Activated CD4-positive, alpha-beta T cell treated with anti-CD3 and anti-CD28 coated beads, Interleukin-2, amount 10 ng/mL, durations not matched to agents 7 days and 5 days (primary cell): ENCODE measurements at places on chromosomes 1 and 21. TPM values are rescaled to one million over a fixed set of nuclear protein-coding genes. Genes with fewer than 3 reads are reported as not detected.
A peak's percentile ranks its signal among the peaks of the same experiment; 100 is the strongest.

GRCh38 chr1:41995441-41996130 is 76.9 kb upstream of the HIVEP3 start:
- DNase-seq, result no peak
- peaks cover 8% of the 10 kb centered on the region for H3K36me3 ChIP-seq
- H3K27ac ChIP-seq, result no peak overlapping the region
- H3K27me3 ChIP-seq, result no peaks in the 10 kb centered on the region
- no peak overlapping the region for H3K4me3 ChIP-seq
- peaks cover 11% of the 10 kb centered on the region for H3K4me1 ChIP-seq

DNA sequence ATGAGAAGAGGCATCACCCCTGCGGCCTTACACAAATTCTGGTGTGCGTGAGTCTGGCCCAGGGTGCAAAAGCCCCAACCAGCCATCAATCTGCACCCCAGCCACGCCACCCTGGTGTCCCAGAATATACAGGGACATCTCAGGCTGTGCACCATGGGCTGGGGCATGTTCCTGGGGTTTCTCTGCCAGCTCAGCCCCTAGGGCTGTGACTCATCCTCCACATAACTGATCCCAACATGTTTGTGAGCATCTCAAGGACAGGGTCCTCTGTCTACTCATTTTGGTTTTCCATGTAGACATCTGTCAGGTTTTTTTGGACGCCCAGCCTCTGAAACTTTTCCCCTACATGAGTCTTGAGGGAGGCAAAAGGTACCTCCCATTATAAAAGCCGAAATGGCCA is 511 bp downstream of the ZNF683 start:
- H3K36me3 ChIP-seq, result peaks cover 25% of the 10 kb centered on the region
- H3K27me3 ChIP-seq, result peaks cover 2% of the 10 kb centered on the region
- peak overlapping the region; percentile 87 for H3K27ac ChIP-seq
- H3K4me3 ChIP-seq, result no peak overlapping the region
- DNase-seq, result no peak

VAV3 gene
- 1.3 TPM for total RNA-seq

GJA4 gene
- total RNA-seq, result not detected

GRCh38 chr21:33839167-33839716 is 76.4 kb downstream of the ATP5PO start:
- no peaks in the 10 kb centered on the region for H3K36me3 ChIP-seq
- no peaks in the 10 kb centered on the region for H3K4me1 ChIP-seq
- no peak overlapping the region for H3K4me3 ChIP-seq
- H3K27ac ChIP-seq, result no peak overlapping the region
- no peak for DNase-seq
